ENCODE measurements at places on chromosomes 3 and 15.

GRCh38 chr3:133474817-133475216 is 75.0 kb downstream of the BFSP2 start:
- no peak for DNase-seq

- DNase-seq: no peak
These were observed 36.7 kb downstream of the SMAD3 start for GRCh38 chr15:67101911-67102598.

DNA sequence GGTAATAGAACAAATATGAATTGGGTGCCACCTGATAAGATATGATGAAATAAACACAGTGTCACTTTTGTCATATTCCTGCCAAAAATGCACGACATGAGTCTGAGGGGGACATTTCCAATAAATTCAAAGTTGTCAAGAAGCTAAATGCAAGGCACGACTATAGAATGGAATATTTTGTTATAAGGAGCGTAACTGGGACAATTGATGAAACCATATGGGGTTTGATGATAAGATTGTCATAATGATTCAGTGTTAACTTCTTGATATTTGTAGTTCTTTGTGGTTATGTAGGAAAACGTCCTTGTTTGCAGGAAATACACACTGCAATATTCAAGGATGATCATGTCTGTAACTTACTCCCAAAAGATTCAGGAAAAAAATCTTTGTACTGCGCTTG is 163.3 kb downstream of the MEX3B start:
- DNase-seq: no peak

GRCh38 chr3:5194801-5195509 is 7.4 kb downstream of the EDEM1 start:
- peak; percentile 12 for DNase-seq

- DNase-seq: no peak
These were observed 5.2 kb downstream of the SOX2 start for GRCh38 chr3:181716966-181717365.

GRCh38 chr3:49004352-49005302 is 2.6 kb upstream of the WDR6 start:
- DNase-seq: no peak

DNA sequence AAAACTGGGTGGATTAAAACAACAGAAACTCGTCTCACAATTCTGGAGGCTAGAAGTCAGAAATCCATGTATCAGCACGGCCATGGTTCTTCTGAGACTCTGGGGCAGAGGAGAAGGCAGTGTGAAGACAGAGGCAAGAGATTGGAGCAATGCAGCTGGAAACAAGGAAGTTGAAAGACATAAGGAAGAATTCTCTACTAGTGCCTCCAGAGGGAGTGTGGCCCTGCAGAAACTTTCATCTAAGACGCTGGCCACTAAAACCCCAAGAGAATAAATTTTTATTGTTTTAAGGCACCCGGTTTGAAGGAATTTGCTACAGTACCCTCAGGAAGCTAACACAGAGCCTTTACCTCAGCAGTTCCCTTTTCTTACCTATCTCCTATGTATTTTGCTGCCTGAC is 1012.2 kb upstream of the CADM2 start:
- DNase-seq: no peak

GRCh38 chr15:100879061-100879463 is 569 bp upstream of the ALDH1A3 start:
- DNase-seq: peak; percentile 48

GRCh38 chr15:51161491-51162220 is 67.0 kb upstream of the TNFAIP8L3 start:
- DNase-seq: no peak

All from MG63 (cell line).